ENCODE measurements at places on chromosomes 7 and 10. TPM values are rescaled to one million over a fixed set of nuclear protein-coding genes. Genes with fewer than 3 reads are reported as not detected.

KIAA1217 gene
- 6.9 TPM for polyA plus RNA-seq

DNA sequence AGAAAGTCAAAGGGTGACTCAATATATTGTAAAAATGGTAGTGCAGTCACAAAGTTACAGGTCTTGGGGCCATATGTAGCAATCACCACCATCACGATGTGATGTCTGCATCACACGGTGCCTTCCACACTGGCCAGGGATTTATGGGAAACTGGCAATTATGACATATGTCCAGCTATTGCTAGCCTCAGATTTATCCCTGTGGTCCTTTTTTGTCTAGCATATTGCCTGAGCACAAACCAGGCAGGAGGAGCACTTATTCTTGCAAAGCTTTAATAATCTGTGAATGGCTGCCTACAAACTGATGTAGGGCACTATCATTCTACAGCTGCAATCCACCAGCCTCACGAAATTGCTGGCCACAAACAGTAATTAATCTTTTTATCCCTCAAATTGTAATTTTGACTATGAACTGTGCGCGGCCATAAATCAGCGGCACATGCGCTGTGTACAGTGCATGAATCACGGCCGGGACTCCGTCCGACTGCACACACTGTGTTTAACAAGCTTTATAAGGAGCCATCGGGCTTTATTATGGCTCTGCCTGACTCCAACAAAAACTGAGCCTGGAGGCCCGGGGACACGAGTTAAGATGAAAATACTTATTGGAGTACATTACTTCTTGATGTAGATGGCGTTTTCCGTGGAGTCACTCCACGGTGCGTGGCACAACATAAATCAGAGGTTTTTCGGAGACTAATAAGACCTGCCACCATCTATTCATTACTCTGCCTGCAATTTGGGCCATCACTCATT is 115.2 kb downstream of the EBF3 start:
- no peak for DNase-seq

- DNase-seq, result no peak
Measured at GRCh38 chr7:128119036-128119435, 87.8 kb upstream of the LRRC4 start.

LRIT1 gene
- not detected for polyA plus RNA-seq

TNPO3 gene
- 17.5 TPM for polyA plus RNA-seq

FKBP9 gene
- polyA plus RNA-seq, result 36.7 TPM

MYOF gene
- polyA plus RNA-seq, result 32.4 TPM

GRCh38 chr10:58967551-58968388 is 208.7 kb upstream of the PHYHIPL start:
- DNase-seq, result peak; percentile 30

DNA sequence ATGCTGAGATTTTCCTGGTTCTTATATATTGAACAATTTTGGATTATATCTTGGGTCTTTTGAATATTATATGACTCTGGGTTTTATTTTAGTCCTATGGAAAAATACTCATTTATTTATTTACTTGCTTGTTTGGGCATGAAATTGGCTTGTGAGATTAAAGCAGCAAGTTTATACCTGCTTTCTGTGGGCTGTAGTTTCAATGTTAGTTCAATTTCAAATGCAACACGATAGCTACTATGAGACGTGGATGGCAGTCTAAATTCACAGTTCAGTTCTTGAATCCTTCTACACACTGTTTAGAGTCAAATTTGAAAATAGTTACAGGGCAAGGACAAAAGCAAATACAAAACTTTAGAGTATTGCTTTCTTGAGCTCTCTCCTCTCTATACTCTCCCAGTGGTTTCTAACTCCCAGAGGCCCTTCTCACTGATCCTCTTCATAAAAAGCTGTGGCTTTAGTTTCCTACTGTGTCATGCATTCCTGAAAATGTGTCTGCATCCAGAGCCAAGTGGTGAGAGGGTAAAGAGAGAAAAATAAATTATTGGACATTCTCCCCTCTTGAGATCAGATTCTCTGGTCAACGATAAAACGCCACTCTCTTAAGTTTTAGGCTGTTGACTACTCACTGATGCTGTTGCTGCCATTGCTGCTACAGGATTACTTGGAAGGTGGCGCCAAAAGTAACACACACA is 34.4 kb downstream of the POLR1F start:
- DNase-seq, result no peak

GRCh38 chr10:51635436-51635835 is 64.0 kb downstream of the CSTF2T start:
- no peak for DNase-seq

FAM25G gene
- not detected for polyA plus RNA-seq

GRCh38 chr7:114959931-114960330 is 38.0 kb downstream of the MDFIC start:
- no peak for DNase-seq

NAT16 gene
- polyA plus RNA-seq, result not detected

DNA sequence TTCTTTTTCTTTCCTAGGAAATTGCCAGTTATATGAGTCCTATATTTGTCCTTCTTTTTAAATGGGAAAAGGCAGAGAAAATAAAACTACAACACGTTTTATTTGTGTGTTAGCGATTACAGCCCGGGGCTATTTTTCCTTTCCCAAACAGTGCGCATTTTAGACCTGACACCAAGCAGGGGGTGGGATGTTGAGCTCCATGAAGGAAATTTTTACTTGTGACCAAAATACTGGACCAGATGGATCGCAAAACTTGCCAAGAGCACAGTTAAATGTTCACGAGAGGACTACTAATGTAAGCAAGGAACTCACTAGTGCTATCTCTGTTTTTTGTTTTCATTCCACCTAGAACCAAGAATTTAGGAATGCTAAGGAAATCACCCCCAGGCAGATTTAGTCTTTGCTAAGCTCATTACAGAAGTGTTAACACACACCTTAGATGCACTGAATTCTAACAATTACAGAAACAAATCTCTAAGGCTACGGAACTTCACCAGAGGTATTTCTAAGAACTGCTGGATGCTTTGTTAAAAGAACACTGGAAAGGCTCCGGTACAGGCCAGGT is 114.8 kb downstream of the JAZF1 start:
- no peak for DNase-seq

OPN1SW gene
- not detected for polyA plus RNA-seq

DNA sequence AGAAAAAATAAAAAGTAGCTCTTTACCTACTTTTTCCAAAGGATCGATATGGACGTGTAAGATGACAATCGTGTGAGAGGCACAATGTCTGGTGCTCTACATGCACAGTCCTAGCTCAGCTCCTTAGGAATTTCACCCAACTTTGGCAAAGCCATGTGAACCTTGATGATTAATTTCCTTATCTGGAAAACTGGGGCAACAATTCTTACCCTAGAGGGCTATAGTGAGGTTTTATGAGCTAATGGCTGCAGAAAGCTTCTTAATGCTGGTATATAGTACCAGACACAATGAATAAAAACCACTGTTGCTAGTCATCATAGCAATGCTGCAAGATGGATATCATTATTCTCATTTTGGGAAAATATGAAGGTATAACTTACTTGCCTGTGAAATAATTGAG is 202.7 kb downstream of the PARD3 start:
- DNase-seq, result no peak

SPDYE2 gene
- polyA plus RNA-seq, result not detected

TAF5 gene
- polyA plus RNA-seq, result 2.2 TPM

DNA sequence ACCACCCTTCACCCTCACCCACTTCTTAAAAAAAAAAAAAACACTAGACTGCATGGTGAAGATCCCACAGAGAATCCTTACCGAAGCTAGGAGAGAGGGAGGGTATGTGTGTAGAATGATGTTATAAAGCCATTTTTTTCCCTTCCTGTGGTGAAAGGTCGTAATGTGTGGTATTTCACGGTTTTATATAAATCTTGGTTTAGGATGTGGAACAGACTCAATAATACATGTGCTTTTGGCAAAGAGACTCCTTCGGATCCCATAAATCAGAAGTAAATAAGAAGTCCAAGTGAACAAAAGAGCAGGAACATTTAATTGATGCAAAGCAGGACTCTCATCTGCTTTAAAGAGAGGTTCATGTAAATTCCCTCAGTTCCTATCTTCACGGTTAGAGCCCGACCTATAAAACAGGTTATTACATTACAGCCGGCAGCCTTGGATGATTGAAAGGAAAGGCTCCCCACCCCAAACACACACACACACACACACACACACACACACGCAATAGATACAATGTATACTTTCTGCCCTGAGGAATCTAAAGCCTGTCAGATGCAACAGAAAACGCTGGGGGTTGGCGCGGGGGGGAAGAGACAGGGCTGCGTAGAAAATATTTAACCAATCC is 8.8 kb downstream of the DLX5 start:
- no peak for DNase-seq

GJD4 gene
- polyA plus RNA-seq, result not detected

GRCh38 chr10:107418085-107418806 is 253.7 kb upstream of the SORCS1 start:
- no peak for DNase-seq

UCMA gene
- polyA plus RNA-seq, result not detected

DNA sequence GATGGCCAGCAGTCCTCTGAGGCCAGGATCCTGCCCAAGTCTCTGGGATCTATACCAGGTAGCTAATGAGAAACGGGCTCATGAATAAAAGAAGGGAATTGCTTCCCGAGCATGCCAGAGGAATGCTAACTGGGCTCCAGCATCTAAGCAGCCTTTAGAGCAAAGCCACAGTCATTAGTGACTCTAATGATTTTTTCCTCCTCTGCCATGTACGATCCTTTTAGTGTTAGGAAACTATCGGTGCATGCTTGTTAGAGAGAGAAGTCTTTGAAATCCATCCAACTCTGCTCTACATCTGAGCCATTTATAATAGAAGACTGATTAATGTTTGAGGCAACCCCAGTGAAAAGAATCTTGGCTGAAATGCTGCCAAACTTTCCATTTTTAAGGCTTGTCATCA is 124.9 kb upstream of the TCERG1L start:
- no peak for DNase-seq

DNA sequence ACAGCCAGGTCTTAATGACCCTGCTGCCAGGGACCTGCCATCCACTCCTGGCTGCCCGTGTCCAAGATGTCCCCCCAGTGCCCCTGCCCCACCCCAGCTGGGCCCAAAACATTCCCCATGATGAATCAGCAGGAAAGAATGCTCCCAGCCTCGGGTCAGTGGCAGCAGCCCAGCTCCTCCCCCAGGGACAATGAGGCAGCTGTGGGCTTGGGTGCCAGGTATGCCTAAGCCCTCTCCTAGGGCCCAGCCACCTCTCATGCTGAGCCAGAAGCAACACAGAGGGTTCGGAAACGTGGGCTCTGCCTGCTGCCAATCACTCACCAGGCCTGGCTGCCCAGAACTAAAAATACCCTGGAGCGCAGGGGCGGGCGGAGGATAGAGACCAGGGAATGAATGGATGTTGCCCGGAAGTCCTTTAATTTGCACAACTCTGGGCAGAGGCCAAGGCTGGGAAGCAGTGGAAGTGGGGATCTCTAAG is 1.5 kb upstream of the LOXL4 start:
- peak; percentile 84 for DNase-seq

- DNase-seq, result no peak
Measured at GRCh38 chr7:102434039-102434486, 688 bp downstream of the ORAI2 start.

SCRN1 gene
- polyA plus RNA-seq, result 3.1 TPM

DNA sequence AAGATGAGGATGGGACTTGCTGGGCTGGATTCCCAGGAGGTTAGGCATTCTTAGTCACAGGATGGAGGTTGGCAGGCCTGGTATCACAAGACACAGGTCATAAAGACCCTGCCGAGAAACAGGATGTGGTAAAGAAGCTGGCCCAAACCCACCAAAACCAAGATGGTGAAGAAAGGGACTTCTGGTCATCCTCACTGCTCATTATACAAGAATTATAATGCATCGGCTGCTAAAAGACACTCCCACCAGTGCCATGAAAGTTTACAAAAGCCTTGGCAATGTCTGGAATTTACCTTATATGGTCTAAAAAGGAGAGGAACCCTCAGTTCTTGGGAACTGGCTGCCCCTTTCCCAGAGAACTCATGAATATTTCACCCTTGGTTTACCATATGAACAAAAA is 345.5 kb upstream of the POM121L12 start:
- DNase-seq, result no peak

GRCh38 chr10:80896959-80897358 is 359.3 kb downstream of the SH2D4B start:
- no peak for DNase-seq

DNA sequence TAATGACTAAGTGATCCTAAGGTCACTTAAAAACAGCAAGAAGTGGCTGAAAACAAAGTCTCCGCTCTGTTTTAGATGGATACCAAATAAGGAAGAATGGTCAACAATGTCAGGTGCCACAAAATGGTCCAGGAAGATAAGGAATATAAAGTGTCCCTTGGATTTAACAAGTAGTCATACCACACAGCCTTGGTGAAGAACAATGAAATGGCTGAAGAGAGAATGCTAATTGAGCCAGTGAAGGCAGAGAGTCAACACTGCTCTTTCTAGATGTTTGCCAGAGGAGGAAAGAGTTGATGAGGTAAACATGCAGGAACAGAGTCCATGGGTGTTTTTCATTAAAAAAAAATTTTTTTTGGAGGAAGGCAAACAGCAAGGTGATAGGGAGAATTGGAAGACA is 2.1 kb upstream of the CASD1 start:
- no peak for DNase-seq

GRCh38 chr10:93469454-93469853 is 12.7 kb downstream of the MYOF start:
- DNase-seq, result no peak

GRCh38 chr10:78160591-78160990 is 126.9 kb downstream of the RPS24 start:
- no peak for DNase-seq

DPYSL4 gene
- 2.4 TPM for polyA plus RNA-seq

PSMG3 gene
- 44.6 TPM for polyA plus RNA-seq

DNA sequence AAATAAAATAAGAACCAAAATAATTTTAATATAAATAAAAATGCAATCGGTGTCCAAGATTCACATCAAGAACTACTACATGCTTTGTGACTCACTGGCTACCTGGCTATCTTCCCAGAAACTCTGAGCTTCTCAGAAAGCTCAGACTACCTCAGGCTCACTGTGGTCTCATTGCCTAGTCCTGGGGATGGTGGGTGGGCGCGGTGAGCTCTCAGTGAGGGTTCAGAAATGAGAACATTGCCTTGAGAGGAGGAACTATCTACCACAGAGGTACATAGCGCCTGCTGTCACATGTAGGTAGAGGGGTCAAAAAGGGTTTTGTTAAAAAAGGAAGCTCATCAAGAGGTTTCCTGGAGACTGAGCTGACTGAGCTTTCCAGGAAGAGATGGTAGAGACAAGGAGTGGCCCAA is 108.0 kb downstream of the WDFY4 start:
- DNase-seq, result no peak

All from heart right ventricle (tissue), 16 donors.